ENCODE measurements at places on chromosomes 4 and X.

- DNase-seq, result no peak
Observed at GRCh38 chr4:153773236-153773690, 13.4 kb upstream of the RNF175 start.

DNA sequence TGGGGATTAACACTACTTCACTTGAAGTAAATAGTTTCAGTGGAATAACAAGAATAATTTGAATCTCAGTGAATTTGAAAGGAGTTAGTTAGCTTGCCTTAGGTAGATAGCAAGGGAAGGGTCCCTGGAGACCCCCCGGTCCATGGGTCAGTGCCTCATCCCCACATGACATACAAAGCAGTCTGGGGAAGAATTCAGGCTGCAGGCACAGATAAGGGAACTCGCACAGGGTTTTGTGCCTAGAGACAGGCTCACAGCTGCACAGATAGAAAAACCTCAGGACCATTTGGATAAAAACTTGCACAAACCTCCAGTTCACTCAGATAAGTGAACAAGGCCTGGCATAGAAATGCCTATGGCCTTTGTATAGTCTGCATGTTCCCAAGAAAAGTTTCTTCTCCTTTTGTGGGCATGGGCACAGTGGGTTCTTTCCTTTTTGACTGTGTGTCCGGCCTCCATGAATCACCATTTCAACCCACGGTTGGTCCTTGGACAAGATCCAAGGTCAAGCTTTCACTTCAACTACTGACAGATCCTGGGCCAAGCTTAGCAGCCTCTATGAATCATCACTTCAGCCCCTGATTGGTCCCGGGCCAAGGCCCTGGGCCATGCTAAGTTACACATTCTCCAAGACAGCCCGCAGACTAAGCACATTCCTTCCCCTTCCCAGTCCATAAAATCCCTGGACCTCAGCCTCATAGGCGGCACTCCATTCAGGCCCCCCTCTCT lies 108.3 kb upstream of the KLHL4 start:
- no peak for DNase-seq

GRCh38 chr4:137707102-137707620 lies 174.9 kb upstream of the PCDH18 start:
- no peak for DNase-seq

- DNase-seq, result no peak
Observed at GRCh38 chrX:123962006-123962467, 531 bp downstream of the STAG2 start.
